ENCODE measurements at places on chromosomes 5 and 9.

- no peak for DNase-seq
Observed at GRCh38 chr9:14888272-14888671, 22.0 kb downstream of the FREM1 start.

DNA sequence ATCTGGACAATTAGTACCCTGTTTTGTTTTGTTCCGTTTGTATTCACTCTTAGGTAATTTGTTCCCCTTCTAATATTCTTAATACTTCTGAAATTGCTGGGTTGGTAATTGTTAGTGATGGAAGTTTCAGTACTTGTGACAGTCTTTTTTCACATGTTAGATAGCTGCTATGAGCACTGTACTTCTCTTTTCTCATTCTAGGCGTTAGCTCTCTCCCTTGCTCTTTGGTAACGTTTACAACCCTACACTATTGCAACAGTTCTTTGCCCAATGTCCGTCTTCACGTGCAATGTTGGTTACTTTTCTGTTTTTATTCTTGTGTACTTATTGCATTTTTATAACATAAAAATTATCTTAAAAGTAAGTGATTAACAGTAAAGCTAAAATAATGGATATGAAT, 1509.0 kb downstream of the MAT2B start:
- DNase-seq, result no peak

GRCh38 chr5:96687812-96688453, 25.8 kb downstream of the CAST start:
- DNase-seq, result no peak

DNA sequence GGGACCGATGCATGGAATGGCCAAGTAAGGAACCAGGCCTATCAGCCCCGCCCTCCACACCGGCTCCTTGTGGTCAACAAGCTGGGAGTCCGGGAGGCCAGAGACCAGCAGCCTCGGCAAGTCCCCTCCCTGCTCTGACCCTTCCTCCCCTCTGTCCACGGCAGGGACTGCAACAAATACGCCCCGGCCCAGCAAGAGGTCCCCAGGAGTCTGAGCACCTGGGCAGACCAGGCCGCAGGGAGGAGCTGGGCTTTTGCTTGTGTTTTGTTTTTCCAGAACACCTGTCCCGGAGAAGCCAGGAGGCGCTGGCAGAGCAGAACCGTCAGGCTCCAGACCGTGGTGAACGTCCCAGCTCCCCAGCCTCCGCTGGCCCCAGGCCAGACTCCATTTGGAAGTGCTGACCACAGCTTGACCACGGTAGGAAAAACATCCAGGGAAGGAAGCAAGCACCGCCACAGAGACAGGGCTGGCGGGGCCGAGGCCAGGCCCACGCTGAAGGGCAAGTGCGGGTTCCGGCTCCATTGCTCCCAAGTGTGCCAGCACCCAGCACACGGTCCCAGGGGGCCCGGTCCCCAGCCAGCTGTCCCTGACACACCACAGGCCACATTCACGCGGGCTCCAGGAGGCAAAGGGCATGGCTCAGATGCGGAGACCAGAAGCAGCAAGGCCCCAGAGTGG, 56.7 kb downstream of the VAV2 start:
- no peak for DNase-seq

GRCh38 chr5:2169850-2170760, 287.4 kb upstream of the IRX4 start:
- DNase-seq, result no peak

DNA sequence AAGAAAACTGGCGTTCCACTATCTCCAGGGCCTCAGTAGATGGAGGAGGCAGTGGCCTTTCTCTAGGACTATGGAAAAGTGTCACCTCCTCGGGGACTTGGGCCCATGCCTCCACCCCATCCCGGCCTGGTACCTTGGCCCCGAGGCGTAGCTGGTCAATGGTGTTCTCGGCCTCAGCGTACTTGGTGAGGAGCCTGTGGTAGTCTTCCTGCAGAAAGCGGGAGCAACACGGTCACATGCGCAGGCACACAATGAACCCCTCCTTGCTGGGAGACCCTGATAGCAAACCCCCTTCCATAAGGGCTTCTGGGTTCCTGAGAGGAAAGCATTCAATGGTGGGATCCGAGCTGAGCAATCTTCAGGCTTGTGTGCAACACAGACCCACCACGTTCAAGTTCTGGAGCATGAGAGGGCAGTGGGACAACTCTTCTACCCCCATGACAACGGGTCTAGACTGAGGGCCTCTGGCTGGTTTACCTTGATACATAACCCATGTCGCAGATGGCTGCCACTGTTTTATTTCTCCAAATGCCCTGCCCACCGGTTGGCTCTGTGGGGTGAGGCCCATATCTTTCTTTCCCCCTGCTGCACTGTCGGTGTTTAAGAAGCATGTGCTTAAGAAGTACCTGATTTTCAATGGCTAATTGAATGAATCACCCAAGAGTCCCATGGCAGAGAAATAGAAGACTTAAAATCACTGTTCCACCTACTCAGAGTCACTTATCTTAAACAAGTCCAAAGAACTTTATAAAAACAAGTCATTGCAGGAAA, 13.6 kb downstream of the AKNA start:
- no peak for DNase-seq

- no peak for DNase-seq
Observed at GRCh38 chr9:71144495-71144894, 23.1 kb upstream of the TRPM3 start.

Measured in esophagus squamous epithelium (tissue), 5 donors.